ENCODE measurements at places on chromosomes 7 and 10.
A peak's percentile ranks its signal among the peaks of the same experiment; 100 is the strongest.

DNA sequence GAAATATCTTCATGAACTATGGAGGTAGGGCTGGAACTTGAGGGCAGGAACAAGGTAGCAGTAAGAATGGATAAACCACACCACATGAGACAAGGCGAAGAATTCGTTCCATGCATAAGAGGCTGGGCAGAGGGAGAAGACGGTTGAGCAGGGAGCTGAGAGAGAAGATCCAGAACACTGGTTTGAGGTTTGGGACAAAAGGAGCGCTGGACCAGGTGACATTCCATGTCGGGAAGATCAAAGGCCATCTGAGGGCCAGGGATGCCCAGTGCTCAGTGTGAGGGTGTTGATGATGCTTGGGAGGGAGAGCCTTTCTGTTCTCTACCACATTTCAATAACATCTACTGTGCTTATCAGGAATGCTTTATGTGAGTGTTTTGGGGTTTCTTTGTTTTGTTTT is 52.8 kb downstream of the WIPF3 start:
- DNase-seq: no peak

GRCh38 chr10:88194961-88195367 is 331.5 kb downstream of the PTEN start:
- DNase-seq: no peak

GRCh38 chr10:121362026-121362425 is 236.2 kb downstream of the FGFR2 start:
- no peak for DNase-seq

DNA sequence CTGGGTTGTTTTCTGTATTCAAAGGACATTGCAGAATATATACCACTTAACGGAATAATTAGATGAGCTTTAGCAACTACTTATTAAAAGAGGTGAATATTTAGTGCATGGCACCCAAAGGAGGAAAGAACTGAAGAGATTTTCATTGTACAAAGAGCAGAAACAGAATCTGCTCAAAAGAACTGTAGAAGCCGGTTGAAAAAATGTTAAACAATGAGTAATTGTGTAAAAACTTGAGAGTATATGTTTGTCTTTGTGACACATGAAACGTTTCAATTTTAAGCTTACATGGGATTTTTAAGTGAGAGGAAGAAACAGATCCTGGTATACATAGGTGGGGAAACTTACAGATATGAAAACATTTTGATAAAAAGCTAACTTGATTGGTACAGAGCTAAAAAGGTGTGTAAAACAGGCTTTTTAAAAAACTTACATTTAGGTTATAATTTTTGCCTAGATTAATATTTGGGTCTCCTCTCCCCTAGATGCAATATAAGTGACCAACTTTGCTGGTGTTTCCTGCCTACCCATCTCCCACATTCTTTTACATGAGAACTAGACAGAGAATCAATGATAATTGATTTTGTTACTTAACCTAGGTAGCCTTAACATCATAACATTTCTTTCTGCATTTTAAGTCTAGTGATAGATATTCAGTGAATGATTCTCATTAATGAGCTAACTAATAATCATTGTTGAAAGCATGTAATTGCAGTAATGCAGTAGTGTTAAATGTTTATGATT is 6.8 kb downstream of the ARL5B start:
- DNase-seq: no peak

- DNase-seq: no peak
Measured at GRCh38 chr10:78905957-78906308, 162.8 kb upstream of the ZMIZ1 start.

- no peak for DNase-seq
Measured at GRCh38 chr7:105797652-105798051, 78.7 kb downstream of the ATXN7L1 start.

GRCh38 chr10:79116801-79117723 is 48.3 kb downstream of the ZMIZ1 start:
- no peak for DNase-seq

- DNase-seq: no peak
Measured at GRCh38 chr7:94649450-94649849, 6.5 kb downstream of the SGCE start.

DNA sequence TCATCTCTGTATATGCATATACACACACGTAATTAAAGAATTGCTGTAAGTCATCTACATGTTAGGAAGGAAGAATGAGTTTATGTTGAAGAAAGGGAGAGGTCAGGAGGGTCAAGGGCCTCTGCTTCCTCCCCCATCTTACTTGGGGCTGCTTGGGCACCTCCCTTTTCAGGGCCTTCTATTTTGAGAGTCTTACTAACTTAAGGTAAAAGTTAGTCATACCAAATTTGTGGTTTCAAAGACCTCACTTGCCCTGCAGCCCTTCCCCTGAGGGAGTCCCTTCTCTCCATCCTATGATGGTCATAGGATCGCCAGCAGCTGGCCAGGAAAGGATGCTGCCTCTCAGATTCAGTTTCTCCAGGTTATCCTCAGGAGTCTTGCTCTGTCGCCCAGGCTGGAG is 2.6 kb downstream of the PLEKHS1 start:
- no peak for DNase-seq

- no peak for DNase-seq
Measured at GRCh38 chr10:89296220-89296648, 5.6 kb upstream of the IFIT2 start.

DNA sequence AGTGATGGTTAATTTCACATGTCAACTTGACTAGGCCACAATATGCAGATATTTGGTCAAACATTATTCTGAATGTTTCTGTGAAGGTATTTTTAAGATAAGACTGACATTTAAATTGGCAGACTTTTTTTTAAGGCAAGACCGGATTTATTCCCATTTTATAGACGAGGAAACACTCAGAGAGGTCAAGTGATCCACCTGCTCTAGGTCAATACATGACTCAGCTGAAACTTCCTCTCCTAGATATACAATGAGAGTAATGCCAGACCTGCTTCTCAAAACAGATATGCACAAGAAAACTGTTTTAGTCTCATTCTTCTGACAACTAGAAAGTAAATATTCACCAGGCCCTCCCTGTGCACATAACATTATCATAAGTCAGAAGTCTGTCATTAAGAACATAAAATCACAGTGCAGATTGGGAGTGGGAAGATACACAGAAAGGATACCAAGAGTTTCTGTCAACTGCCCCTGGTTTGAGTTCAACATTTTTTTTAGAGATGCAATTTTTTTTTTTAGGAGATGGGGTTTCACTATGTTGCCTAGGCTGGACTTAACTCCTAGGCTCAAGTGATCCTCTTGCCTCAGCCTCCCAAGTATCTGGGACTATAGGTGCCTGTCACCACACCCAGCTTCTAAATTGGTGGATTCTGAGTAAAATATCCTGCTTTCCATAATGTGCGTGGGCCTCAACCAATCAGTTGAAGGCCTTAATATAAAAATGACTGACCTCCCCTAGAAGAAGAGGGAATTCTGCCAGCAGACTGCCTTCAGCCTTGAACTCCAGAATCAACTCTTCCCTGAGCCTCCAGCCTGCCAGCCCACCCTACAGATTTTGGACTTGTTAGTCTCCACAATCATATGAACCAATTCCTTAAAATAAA is 121.4 kb downstream of the ZFAND4 start:
- DNase-seq: no peak

DNA sequence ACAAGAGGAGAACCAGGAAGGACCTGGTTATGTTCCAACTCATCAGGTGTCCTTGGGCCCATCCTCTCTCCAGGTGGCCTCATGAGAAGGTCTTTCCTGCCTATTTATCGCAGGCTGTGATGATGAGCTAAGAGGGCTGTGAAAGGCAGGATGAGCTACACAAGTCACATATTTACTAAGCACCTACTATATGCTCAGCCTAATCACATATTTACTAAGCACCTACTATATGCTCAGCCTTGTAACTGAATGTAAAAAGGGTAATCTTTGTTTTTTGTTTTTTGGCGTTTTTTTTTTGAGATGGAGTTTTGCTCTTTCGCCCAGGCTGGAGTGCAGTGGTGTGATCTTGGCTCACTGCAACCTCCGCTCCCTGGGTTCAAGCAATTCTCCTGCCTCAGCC is 44.2 kb upstream of the NPFFR1 start:
- DNase-seq: no peak

- no peak for DNase-seq
Measured at GRCh38 chr7:28754027-28754426, 204.1 kb downstream of the TRIL start.

GRCh38 chr7:726854-727103 is 280 bp downstream of the DNAAF5 start:
- DNase-seq: no peak

GRCh38 chr7:130912862-130913638 is 179.0 kb upstream of the KLF14 start:
- no peak for DNase-seq

- DNase-seq: no peak
Measured at GRCh38 chr7:11436316-11436715, 395.7 kb downstream of the THSD7A start.

DNA sequence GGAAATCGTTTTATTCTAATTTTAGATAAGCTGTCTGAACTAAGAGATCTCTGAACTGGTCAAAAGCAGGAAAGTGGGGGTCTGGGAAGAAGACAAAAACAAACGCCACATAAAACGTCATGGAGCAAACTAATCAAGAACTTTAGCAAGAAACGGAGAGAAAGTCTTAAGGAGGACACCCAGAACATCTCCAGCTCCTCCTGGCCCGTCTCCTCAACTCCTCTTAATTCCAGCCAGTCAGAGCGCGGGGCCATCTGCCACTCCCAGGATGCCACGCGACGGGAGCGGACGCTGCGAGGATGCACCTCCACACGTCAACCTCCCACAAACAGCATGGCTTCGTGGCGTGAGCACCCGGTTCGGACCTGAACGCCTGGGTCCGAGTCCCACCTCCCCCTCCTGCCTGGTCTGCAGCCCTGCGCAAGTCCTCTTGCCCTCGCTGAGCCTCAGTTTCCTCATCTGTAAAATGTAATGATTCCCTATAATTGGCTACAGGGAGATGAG is 598 bp downstream of the MMS19 start:
- peak; percentile 32 for DNase-seq

All from NCI-H1048 (cell line).